ENCODE measurements at places on chromosomes 5 and 9.
A peak's percentile ranks its signal among the peaks of the same experiment; 100 is the strongest.

GRCh38 chr5:124665035-124665434 lies 81.4 kb downstream of the ZNF608 start:
- DNase-seq, result no peak

DNA sequence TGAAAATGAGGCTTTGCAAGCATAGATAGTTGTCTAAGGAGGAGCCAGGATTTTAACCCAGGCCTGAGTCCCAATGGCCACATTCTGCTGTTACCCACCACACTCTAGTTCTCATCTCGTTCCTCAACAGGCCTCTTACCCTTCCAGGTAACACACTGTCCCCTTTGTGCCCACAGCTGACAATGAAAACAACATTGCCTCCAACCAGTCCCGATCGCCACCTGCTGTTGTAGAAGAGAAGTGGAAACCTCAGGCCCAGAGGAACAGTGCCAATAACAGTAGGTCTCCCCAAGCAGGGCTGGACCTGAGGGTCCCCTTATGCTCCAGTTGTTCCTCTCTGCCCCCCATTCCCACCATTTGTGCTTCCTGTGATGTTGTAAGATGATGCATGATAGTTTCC lies 30.4 kb downstream of the AMBP start:
- DNase-seq, result peak; percentile 27

DNA sequence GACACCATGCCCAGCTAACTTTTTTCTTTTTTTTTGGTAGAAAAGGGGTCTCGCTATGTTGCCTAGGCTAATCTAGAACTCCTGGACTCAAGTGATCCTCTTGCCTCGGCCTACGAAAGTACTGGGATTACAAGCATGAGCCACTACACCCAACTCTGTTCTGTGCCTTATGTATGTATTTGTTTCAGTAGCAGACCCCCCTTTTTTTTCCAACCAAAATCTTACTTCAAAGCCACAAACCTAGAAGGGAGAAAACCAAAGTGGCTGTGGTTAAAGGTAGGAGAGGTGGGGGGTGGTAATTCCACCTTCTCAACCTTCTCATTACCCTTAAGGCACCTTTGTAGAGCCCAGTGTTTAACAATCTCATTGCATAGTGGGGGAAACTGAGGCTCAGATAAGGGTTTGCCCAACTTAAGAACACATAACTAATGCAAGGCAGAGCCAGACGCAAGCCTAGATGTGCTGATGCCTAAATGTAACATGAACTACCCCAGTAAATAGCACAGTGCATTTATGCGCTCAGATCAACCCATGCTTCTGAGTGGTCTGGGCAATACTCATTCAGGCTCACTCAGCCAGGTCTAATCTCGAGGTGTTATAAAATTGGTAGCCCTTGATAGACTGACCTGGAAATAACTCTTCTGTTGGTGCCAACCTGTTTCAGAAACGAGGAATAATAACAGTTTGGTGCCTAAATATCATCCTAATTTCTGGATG lies 33.0 kb downstream of the ITK start:
- no peak for DNase-seq

GRCh38 chr5:76082772-76083554 lies at the start of gene SV2C:
Gene SV2C, plus strand, starts transcription at chr5:76083383. Its CDS starts 48,368 bp downstream, at chr5:76131751.
- DNase-seq, result no peak

- DNase-seq, result no peak
Observed at GRCh38 chr5:133569347-133569746, 43.0 kb downstream of the FSTL4 start.
